ENCODE measurements at places on chromosomes 16 and 17.

GRCh38 chr16:49452108-49452507 lies 78.5 kb downstream of the C16orf78 start:
- DNase-seq = no peak

- no peak for DNase-seq
Measured at GRCh38 chr17:14553847-14554246, 253.0 kb downstream of the HS3ST3B1 start.

DNA sequence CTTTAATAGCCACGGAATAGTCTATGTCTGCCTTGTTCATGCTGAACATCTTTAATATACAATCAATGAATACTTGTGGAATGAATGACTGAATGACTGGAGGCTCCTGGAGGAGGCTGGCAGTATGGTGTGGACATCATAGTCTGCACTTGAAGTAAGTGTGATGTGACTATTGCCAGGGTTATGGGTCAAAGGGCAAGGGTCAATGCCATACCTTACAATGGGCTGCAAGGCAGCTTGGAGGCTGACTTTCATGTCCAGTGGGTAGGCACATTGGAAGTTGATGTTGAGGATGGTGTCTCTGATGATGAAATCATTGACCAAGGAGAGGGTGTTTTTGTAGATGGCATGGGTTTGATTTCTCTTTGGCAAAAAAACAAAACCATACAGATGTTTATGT lies 7.9 kb downstream of the GP2 start:
- no peak for DNase-seq

DNA sequence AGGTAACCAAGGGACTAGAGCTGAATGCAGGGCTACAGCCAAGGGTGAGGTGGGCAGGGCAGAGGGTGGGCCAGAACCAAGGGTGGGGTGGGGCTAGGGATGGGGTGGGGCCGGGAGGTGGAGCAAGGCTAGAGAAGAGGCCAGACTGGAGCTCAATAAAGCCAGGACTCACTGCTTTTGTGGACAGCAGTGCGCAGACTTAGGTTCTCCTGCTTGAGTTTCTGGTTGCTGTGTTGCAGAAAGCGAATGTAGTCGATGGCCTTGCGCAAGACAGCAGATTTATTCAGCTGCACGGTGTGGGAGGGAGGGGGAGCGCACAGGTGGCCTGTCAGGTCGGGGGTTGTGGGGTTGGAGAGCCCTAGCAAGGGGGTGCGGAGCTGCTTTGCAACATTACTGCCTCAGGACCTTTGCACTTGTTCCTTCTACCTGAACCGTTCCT lies 18.7 kb downstream of the SREBF1 start:
- DNase-seq = peak; percentile 57

DNA sequence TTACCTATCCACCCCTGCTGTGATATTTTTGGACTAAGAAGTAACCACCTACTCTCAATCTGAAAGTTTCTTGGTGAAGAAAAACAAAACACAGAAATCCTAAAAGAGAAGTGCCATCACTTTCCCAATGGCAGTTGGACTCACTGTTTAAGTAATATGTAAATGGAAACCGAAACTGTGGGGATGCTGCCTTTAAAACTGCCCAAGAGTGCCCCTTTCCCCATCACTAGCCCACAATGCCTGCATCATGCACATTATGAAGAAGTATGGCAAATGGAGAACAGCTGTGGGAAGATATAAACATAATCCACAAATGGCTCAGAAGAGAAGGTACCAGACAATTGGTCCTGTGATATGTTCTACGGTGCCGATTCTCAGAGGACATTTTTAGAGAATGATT lies 33.5 kb upstream of the SLC6A2 start:
- DNase-seq = peak; percentile 3

- no peak for DNase-seq
Measured at GRCh38 chr17:56325313-56326000, 172.2 kb downstream of the ANKFN1 start.
